K562 (cell line): ENCODE measurements at places on chromosomes 7 and 10.

GRCh38 chr7:11835260-11835659 is 3.3 kb upstream of the THSD7A start:
- no peak for DNase-seq

GRCh38 chr7:3569643-3570042 is 268.6 kb downstream of the SDK1 start:
- DNase-seq, result no peak

- no peak for DNase-seq
These were observed 57.7 kb downstream of the MYPN start for GRCh38 chr10:68166871-68167585.

DNA sequence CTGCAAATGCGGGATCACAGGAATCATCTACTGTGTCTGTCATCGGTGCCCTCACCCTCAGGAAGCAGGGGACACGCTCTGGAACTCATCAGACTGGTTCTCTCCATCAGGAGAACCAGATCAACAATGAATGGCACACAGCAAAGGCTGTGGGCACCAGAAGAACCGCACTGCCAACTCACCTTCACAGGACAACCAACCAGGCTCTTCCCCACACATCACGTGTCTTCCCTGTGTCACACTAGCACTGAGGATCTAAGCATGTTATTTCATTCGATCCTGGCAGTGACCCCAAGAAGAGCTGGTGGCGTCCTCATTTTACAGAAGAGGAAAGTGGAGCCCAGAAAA is 106.1 kb downstream of the TNS3 start:
- no peak for DNase-seq

GRCh38 chr10:71776481-71776925 is 3.2 kb upstream of the VSIR start:
- DNase-seq, result peak; percentile 58

GRCh38 chr10:29634105-29634504 is 666 bp downstream of the SVIL start:
- no peak for DNase-seq

DNA sequence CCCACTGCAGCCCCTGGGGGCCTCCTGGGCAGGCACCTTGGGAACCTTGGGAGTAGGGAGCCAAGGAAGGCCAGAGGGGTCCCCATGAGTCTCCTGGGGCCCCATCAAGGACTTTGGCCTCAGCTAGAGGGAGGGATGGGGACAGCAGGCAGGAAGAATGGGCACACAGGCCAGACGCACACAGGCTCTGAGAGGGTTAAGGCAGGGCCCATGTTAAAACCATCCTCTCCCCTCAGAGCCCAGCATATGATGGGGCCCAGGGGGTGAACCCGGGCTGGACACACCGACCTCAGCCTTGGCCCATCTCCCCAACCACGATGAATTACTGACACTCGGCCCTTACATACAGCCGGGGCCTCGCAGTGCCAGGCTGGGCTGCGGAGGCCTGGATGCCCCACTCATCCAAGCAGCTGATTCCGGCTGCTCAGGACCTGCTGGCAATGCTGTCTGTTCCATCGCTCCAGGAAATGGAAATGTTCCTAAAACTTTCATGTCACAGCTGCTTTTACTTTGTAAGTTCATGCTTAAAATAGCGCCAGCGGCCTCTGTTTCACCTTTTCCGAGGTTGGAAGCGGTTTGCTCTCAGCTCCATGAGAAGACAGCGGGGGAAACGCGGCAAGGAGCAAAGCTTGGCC is 17.3 kb upstream of the INPP5A start:
- DNase-seq, result no peak

- no peak for DNase-seq
These were observed 61.8 kb upstream of the NRP1 start for GRCh38 chr10:33396279-33396678.

- no peak for DNase-seq
These were observed 145.0 kb upstream of the ZNF32 start for GRCh38 chr10:43793704-43794103.
